ENCODE measurements at places on chromosomes 12 and 14.

GRCh38 chr14:44959538-44959937 lies 2.2 kb downstream of the KLHL28 start:
- DNase-seq, result no peak

- DNase-seq, result no peak
Observed at GRCh38 chr12:19456176-19456575, 16.9 kb downstream of the AEBP2 start.

DNA sequence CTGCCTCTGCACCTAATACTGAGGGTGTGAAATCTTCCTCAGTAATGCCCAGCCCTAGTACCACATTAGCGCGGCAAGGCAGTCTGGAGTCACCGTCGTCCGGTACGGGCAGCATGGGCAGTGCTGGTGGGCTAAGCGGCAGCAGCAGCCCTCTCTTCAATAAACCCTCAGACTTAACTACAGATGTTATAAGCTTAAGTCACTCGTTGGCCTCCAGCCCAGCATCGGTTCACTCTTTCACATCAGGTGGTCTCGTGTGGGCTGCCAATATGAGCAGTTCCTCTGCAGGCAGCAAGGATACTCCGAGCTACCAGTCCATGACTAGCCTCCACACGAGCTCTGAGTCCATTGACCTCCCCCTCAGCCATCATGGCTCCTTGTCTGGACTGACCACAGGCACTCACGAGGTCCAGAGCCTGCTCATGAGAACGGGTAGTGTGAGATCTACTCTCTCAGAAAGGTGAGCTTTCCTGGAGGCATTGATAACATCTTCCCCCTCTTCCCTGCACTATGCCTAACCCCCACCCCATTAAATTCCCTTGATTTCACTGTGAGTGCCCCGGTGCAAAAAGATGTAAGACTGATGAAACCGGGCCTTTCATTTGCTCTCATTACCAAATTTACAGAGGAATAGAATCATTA lies 291.4 kb downstream of the NAV3 start:
- no peak for DNase-seq

- DNase-seq, result no peak
Observed at GRCh38 chr14:85409481-85410210, 120.3 kb upstream of the FLRT2 start.

- no peak for DNase-seq
Observed at GRCh38 chr12:41190338-41190737, 2.2 kb downstream of the PDZRN4 start.

DNA sequence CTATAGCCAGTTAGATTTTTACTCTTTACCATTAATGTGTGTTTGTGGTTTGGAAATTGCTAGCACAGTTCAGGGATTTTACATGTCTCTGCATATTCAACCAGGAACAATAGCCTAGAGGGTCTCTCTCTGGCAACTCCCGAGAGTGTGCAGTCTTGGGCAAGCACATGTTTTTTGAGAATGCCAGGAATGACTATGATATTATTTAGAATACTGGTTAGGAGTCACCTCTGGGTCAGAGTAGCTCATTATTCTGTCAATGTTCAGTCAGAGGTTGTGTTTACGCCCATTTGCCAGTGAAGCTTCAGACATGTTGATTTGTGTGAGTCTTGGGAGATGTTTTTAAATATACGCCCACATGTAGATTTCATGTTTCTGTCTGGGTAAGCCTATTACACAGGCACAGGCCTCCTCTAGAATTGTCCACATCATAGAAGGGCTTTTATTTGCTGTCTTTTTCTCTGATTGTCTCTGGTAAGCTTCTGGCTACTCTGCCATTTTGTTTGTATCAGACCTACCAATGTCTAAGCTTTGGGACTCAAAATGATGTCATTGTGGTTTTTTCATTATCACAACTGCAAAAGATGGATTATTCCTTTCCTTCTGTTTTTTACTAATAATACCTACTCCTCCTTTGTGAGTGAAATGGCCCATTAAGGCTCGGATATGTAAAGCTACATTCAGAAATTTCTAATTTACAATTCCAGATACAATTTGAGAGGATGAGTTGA lies 203.1 kb upstream of the PPFIA2 start:
- DNase-seq, result no peak

Measured in T-helper 17 cell (primary cell).